ENCODE measurements at places on chromosomes 12 and 14.

DNA sequence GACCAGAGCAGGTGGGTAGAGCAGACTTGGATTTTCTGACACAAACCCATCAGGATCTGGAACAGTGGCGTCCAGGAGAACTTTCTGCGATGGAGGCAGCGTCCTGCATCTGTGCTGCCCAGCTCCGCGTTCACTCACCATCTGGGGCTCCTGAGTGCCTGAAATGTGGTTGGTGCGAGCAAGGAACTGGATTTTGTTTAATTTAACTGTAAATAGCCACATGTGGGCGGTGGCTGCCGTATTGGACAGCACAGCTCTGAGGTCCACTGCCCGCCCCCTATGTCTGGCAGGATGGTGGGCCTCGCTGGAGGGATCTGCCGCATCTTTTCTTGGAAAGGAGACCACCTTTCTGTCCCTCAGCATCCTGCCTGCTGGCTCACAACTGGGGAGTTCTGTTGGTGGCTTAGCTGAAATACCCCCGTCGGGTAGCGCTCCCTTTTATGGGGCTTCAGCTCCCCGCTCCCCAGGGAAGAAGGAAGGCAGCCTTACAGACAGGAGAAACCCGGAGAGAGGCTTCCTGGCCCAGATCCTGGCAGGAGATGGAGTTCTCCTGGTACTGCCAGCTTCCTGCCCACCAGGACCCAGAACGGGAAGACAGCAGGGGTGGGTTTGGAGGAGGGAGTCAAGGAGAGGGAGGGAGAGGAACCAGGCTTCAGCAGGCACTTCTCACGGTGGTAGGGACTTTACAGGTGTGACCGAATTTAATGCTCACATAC, 184.9 kb upstream of the PRMT8 start:
- no peak for DNase-seq

GRCh38 chr12:24954261-24954660, 5.4 kb upstream of the BCAT1 start:
- no peak for DNase-seq

DNA sequence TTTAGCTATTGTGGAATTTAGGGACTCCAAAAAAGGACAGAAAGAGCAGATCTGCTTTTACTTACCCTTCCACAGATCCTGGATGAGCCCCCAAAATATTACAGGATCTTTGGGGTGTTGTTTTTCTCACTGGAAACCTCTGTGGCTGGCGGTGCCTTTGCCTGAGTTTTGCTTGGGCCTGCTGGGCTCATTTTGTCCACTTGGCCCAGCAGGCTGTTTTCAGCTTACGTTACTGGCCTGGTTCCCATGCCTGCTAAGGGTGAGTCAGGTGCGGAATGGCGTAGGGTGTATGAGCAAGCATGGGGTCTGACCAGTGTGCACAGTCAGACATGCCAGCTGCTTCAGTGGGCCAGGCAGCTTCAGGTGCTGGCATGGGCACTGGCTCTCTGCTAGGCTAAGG, 45.8 kb downstream of the HSD17B6 start:
- no peak for DNase-seq

DNA sequence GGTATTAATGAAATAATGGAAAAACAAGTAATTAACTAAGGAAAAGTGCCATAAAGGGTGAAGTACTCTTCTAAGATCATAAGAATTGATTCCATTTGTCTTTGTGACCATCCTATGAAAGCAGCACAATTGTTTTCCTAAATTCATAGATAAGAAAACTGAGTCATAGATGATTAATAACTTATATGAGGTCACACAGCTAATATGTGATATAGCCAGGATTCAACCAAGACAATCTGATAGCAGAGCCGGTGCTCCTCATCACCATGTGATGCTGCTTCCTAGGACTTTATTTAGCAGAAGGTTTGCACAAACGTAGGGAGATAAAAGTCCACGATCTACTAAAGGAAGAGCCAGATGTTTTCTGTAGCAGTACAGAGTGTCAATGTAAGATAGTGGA, 181.5 kb upstream of the SYT1 start:
- no peak for DNase-seq

DNA sequence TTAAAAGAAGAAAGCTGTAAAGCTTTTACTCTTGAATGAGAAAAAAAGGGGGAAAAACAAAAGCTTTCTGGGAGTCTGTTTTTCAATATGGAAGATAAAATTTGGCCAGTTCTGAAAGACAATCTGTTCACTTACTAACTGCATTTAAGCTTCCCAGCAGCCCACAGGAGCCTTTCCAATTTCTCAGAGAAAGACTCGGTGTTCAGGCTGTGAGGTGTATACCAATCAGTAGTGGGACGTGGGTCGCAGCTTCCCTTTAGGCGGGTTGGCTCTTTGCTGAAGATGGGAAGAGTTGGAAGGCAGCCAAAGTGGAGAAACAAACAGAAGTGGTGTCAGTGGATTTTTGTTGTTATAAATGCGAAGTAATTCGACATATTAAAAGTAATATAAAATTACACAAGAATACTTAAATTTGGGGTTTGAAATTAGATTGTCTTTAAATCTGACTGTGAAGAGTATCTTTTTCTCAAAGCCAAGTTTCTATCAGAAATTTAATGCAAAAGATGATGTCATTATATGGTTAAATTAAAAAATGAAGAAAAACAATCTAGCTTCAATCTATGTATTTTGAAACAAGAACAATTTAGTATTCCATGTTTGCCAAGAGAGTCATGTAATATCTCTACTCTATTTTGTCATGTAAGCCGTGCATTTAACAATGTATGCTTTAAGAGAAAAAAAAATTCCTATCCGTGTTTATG, 590.2 kb upstream of the ATXN7L3B start:
- DNase-seq = no peak

DNA sequence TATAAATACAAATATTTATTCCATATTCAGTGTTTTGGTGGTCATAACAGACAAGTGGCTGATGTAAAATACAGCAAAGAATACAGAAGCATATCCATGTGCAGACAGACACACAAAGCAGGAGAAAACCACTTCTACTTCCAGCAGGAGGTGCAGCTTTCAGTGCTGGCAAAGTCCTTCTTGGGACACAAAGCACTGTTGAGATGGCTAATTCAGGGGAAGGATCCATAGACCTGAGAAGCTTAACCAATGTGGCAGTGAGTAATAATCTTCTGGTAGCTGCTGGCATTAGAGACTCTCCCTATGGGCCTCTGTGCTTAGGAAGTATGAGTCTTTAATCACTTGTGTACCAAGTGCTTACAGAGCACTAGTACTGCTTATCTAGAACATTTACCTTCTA, 26.8 kb downstream of the AMN1 start:
- no peak for DNase-seq

DNA sequence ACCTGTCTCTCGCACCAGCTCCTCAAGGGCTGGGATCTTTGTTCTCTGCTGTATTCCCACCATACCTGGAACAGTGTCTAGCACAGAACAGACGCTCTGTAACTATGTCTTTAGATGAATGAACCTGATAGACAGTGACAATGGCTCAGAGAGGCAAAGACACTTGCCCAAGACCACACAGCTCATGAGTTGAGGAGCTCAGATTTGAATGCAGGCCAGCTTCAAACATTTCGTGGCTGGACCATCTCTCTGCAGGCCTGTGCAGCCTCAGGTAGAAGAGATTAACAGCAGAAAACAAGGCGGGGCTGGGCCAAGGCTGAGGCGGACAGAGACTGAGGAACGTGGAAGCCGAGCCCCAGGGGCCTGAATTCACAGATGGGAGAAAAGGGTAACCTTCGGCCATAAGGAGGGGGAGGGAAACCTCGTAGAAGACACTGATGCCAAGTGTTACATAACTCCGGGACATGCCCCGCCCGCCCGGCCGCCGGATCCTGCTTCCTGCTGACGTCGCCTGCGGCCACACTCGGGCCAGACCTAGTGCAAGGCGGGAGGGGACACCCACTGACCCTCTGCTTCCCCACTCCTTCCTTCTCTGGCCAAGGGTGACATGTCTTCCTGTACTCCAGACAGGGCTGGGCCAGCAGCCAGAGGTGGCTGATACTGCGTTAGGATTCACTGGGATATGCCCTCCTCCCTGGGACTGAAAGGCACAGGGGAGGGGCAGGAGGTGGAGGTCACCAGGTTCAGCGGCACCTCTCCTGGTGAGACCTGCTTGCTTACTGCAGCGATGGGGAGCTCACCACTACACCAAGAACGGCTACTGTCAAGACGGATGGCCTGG, 86.8 kb downstream of the RFLNA start:
- no peak for DNase-seq

DNA sequence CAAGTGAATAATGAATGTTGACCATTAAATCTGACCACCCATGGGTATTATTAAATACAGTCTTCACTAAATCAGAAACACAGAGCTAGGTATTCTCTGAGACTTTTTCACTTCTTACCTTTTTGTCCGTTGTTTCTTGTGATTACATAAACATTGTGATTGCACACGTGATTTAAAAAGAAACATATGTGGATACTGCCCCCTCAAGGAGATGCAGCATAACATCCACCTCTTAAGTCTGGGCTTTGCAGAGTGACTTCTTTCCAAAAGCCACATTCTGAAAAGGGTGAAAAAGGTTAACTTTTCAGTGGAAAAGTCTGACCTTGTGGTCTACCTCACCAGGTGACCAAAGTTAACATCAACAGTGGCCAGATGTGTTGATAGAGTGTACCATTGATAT, 185.5 kb upstream of the FAR2 start:
- no peak for DNase-seq

DNA sequence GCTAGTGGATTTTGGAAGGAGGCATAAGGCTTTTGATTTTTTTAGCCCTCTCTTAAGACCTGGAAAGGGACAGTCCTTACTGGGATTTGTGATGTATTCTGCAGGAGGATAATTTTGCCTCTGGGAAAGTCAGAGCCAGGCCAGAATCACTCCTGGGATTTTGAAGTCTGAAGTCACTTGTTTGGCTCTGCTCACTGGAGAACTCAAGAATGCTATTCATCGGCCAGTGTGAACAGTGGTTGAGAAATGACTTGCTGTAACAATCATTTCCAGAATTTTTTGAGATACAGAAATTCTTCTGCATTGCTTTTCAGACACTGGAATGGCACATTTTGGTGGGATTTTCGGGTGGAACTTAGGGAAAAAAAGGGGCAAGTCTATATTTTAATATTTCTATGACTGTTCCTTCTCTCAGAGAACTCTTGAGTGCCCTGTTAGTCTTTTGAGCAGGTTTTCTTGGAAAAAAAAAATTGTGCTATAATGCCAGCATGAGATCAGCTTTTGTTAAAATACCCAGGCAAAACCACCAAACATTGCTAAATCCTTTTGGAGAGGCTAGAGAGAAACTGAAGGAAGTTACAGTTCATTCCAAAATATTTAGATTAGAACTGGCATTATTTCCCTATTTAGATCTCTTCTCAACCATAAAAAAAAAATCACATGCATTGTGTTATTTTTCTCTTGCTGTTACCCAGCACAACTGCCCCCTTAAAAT, 26.1 kb upstream of the BHLHE41 start:
- no peak for DNase-seq

DNA sequence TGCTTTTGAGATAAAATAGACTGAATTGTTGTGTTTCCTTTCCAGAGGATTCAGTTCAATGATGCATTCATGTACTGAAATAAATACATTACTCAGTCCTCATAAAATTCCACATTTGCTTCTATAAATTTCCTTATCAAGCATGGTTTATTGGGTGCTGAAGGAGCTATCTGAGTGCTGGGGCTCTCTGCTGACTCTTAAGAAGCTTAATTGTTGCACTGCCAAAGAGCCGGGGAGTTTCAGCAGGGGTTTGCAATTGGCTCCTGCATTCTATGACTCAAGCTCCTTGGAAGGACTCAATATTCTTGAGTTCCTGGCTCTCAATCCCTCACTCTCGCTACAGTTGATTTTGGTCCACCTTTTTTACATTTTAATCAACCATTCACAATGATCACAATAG, 69.8 kb upstream of the PYGL start:
- DNase-seq = no peak

GRCh38 chr12:120089796-120090195, 26.8 kb downstream of the RAB35 start:
- no peak for DNase-seq

DNA sequence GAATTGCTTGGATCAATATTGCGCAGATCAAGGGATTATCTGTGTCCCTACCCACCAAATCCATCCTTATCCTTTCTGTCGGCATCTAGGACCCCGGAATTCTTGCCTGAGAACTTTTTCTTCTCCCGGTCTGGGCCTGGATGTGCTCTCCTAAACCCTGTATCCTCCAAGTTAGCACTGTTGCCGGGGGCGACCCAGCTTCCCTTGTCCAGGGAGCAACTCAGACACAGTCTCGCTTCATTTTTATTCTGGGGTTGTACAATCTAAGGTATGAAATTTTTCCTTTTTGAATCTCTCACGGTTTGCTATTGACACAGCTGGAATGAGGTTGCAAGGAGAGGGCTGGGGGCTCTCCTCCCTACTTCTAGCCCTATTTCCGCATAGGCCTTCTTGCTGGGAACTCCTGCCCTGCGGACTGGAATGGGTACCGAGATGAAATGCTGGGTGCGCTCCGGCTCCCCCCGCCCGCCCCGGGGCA, 403 bp upstream of the PNP start:
- DNase-seq = no peak

GRCh38 chr14:49106741-49107667, 479.2 kb downstream of the RPS29 start:
- no peak for DNase-seq

GRCh38 chr12:69998922-69999321, 173.9 kb downstream of the MYRFL start:
- no peak for DNase-seq

- no peak for DNase-seq
These were observed 493.9 kb downstream of the EGLN3 start for GRCh38 chr14:33457021-33457420.

DNA sequence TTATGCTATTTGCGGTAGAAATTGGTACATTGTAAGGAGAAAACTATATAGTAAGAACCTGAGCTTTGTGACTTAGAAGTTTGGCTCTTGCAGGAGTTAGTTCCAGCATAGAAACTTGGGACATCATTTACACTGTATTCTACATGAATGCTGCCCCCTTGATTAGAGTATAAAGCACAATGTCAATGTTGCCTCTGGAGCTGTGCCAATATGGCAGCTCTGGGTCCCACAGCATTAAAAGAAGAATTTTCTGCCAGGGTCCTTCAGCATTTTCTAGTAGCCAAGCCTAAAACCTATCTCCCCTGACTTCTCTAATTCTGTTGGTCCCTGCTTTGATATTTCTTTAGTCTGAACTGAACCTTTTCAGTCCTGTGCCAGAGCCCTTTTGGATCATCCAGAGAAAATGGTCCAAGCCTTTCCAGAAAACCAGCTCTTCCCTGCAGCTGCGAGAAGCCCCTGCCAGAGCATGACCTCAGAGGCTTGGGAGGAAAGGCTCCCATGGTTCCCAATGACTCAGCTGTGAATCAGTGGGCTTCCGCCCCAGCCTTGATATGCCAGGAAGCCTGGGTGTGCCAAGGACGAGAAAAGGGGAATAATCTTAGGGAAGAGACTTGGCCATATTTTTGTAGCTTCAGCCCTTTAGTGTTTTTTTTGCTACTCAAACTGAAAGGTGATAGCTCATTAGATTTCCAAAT, 43.2 kb downstream of the PLEKHG7 start:
- DNase-seq = no peak

DNA sequence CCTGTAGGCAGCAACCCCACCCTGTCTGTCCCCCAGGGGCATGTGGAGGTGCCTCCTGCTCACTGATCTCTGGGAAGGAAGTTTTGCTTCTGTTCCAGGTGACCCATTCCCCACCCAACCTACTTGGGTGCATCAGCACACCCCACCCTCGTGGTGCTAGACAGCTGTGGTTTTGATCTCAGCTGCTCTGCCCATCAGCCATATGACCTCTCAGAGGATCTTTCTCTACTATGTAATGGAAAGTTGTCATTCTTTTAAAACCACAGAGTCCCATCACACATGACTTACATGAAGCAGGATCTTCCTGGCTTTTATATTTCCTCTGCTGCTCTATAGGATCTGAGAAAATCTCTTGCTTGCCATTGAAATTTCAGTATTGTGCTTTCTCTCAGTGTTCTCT, 13.5 kb upstream of the KRT82 start:
- DNase-seq = no peak
